GM23248 (cell line): ENCODE measurements at places on chromosomes 7 and 10. TPM values are rescaled to one million over a fixed set of nuclear protein-coding genes. Genes with fewer than 3 reads are reported as not detected.

DNA sequence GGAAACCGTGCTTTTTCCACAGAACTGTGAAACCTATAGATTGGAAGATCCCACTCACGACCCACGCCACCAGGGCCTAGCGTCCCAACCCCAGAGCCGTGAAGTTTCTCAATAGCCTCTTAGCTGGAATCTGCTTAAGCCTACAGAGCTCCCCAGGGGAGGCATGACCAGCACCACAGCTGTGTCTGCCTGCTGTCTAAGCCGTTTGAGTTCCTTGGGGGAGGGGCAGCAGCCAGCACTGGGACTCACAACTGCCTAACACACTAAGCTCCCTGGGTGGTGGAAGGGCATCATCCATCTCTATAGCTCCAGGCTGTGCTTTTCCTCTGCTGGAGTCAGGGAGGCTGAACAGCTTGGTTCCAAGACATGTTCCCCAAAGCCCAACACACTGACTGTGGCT, 26.0 kb upstream of the TMEM140 start:
- H3K4me1 ChIP-seq = no peaks in the 10 kb centered on the region
- no peak for DNase-seq
- no peak overlapping the region for H3K27ac ChIP-seq
- H3K4me3 ChIP-seq = no peak overlapping the region
- H3K27me3 ChIP-seq = no peaks in the 10 kb centered on the region
- H3K36me3 ChIP-seq = no peaks in the 10 kb centered on the region

DNA sequence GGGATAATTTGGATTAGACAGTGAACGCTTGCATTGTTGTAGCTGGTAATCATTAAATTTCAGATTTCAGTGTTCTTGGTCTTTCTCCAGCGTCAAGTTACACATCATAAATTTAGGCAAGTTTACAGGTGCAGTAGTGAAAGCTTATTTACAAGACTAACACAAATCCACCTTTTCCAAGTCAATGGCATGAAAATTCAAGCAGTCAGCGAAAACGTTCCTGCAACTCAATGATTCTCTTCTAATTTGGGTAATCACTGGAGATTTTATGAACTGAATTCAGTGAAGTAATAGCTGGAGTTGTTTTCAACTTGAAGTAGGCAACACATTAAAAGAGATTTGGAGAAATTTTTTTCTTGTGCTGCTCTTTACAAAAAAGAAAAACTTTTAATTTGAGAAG, 17.9 kb downstream of the BCAP29 start:
- H3K4me1 ChIP-seq = peaks cover 31% of the 10 kb centered on the region
- peaks cover 39% of the 10 kb centered on the region for H3K36me3 ChIP-seq
- no peaks in the 10 kb centered on the region for H3K27me3 ChIP-seq
- no peak for DNase-seq
- no peak overlapping the region for H3K4me3 ChIP-seq

DNA sequence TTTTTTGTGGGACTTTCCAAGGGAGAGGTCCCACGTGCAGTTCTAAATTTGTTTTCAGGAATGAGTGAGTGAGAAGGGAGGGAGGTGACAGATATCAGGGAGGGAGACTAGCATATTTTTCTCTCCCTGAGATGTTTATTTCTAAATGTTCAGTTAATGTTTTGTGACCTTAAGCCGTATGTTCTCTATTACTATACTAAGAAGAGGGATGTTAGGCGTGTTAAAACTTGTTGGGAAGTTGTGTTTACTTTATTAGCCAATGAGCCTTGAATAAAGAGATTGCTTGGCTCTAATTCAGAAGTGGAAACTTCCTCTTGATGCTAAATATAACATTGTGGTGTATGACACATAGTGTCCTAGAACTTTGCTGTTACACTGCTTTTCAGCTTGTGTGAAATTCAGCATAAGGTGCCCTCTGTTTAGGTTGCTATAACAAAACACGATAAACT, 37.3 kb downstream of the DNAH11 start:
- no peaks in the 10 kb centered on the region for H3K36me3 ChIP-seq
- H3K27ac ChIP-seq = no peak overlapping the region
- no peaks in the 10 kb centered on the region for H3K27me3 ChIP-seq
- DNase-seq = peak; percentile 72

DNA sequence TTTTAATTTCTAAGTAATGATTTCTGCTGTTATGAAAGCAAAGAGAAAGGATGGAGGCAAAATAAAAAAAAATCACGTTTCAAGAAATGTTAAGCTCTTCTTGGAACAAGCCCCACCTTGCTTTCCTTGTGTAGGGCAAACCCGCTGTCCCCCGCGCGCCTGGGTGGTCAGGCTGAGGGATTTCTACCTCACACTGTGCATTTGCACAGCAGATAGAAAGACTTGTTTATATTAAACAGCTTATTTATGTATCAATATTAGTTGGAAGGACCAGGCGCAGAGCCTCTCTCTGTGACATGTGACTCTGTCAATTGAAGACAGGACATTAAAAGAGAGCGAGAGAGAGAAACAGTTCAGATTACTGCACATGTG, 2.4 kb downstream of the ADRB1 start:
- no peaks in the 10 kb centered on the region for H3K4me1 ChIP-seq
- no peak overlapping the region for H3K27ac ChIP-seq
- H3K36me3 ChIP-seq = no peaks in the 10 kb centered on the region

- no peaks in the 10 kb centered on the region for H3K36me3 ChIP-seq
- H3K27me3 ChIP-seq = no peaks in the 10 kb centered on the region
- H3K27ac ChIP-seq = no peak overlapping the region
- DNase-seq = no peak
Observed at GRCh38 chr7:111101856-111102646, 11.1 kb downstream of the LRRN3 start.

Gene CYP3A4
- total RNA-seq = not detected in 2 replicates

GRCh38 chr7:43300121-43300520, 187.7 kb downstream of the HECW1 start:
- no peaks in the 10 kb centered on the region for H3K36me3 ChIP-seq
- DNase-seq = no peak
- no peaks in the 10 kb centered on the region for H3K4me1 ChIP-seq
- no peak overlapping the region for H3K27ac ChIP-seq
- no peak overlapping the region for H3K4me3 ChIP-seq

DNA sequence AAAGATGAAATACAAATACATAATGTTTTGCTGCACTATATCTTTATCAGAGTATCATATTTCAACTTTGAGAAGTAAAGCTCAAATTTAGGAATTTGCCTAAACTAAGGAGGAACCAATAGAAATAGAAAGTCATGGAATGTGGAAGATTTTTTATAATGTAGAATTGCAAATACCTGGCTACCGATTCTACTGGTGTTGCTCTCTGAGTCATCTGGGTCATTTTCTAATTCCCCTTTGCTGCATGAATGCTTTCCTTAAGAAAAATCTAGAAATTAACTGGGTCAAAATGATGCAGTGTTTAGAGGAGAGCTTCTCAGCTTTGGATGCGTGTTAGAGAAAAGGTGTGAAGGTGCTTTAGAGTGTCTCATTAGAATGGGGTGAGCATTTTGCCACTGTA, 568.9 kb upstream of the ANKRD30A start:
- H3K4me1 ChIP-seq = peaks cover 4% of the 10 kb centered on the region; the same call in 1 of the 2 replicates
- no peak overlapping the region for H3K27ac ChIP-seq
- no peak for DNase-seq
- H3K36me3 ChIP-seq = no peaks in the 10 kb centered on the region
- H3K27me3 ChIP-seq = no peaks in the 10 kb centered on the region
